ENCODE measurements at places on chromosomes 4 and X. TPM values are rescaled to one million over a fixed set of nuclear protein-coding genes. Genes with fewer than 3 reads are reported as not detected.

DNA sequence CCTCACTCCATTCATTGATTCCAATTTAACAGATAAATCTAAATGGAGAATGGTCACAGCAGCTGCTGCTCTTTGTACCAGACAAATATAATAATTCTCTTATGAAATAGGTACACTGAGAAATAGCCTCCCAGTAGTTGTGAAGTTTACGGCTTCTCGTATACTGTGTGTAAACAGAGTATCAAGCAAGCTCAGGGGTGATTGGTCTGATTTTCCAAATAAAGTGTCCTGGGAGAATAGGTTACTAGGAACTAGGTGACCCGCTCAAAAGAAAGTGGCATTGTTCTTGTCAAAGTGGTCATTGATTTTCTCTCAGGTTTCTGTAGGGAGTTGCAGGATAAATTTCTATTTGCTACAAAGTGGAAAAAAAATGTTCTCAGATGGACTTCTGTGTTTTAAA is 838.2 kb downstream of the RAPGEF2 start:
- no peak for DNase-seq

- no peak for DNase-seq
These were observed 902.1 kb upstream of the LCORL start for GRCh38 chr4:18923496-18924161.

GRCh38 chr4:148151806-148152205 is 290.4 kb downstream of the NR3C2 start:
- no peak for DNase-seq

DNA sequence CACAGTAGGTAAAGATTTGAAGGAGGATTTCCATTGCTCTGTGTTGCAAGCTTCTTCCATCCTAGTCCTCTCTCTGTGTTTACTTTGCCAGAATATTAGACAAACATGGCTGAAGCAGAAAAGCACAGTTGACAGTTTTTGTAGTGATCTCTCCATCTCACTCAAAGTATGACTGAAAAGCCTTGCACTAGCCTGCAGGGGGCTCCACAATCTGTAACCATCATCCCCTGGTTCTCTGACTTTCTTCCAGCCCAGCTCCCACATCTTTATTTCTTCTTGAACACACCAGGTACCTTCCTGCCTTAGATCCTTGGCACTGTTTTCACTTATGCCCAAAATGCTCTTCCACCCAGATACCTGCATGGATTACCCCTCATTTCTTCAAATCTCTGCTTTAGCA is 34.1 kb upstream of the HHIP start:
- DNase-seq, result no peak

The CITED1 gene
- polyA plus RNA-seq, result 0.56 TPM

GRCh38 chr4:159269116-159269515 is 166.2 kb downstream of the RAPGEF2 start:
- no peak for DNase-seq

DNA sequence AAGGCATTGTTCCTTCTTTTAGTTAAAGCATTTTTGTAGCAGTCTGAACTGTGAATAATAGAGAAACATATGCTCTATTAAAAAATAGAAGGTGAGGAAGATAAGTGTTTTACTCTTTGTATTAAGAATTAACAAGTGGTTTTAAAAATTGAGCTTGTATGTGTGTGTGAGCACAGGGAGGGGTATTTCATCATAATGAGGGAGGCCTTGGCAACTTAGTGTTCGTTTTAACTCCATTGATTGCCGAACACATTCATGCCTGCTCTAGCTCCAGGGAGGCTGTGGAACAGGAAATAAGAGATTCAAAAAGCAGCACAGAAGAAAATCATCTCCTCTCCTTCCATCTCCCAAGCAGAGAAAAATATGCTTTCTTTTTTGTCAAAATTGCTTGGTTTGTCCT is 14.8 kb downstream of the SHROOM3 start:
- no peak for DNase-seq

The PAGE5 gene
- not detected for polyA plus RNA-seq

GRCh38 chr4:100935090-100935489 is 412.2 kb downstream of the PPP3CA start:
- DNase-seq, result no peak

- DNase-seq, result no peak
These were observed 757.8 kb upstream of the HS3ST1 start for GRCh38 chr4:12186526-12186925.

The TMEM154 gene
- polyA plus RNA-seq, result 2.0 TPM

The CFI gene
- polyA plus RNA-seq, result 24.8 TPM

The HMX1 gene
- not detected for polyA plus RNA-seq

DNA sequence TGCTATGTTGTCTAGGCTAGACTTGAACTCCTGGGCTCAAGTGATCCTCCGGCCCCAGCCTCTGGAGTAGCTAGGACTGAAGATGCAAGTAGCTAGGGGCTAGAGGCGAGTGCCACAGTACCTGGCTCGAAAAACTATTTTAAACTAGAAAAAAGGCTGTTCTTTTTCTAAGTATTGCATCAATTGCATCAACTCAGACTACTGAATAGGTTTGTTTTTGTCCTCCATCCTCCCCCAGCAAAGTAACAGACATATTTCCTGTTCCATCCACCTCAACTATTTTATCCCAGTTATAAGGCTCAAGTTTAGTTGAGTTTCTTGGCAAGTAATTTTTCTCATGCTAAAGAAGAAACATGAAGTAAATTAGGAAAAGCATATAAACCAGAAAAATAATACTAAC is 4.1 kb downstream of the SH3RF1 start:
- DNase-seq, result no peak

DNA sequence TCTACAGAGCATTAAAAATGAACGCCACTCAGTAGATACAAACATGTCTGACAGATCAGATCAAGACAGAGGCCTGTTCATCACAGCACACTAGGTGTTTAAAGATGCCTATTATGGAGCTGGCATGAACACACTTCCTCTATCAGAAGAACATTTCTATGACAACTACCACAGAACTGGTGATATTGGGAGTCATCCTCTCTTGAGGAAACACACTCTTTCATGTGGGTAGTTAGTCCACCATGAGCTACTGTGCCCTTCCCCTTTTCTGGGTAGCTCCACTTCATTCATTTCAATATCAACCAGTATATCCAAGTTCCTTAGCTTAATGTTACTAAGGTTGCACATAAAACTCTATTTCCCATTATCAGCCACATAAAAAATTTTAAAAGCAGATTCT is 46.7 kb downstream of the MAOB start:
- no peak for DNase-seq

The CT45A3 gene
- polyA plus RNA-seq, result not detected

DNA sequence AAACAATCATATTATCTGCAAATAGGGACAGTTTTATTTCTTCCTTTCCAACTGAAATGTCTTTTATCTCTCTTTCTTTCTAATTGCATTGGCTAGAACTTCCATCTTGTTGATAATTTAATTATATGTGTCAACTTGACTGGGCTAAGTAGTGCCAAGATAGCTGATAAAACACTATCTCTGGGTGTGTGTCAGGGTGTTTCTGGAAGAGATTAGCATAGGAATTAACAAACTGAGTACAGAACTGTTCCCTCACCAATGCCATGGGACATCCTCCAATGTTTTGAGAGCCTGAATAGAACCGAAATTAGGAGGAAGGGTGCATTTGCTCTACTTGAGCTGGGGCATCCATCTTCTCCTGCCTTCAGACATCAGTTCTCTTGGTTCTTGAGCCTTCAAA is 1027.2 kb downstream of the FAT4 start:
- DNase-seq, result no peak

Measured in urinary bladder (tissue), 4 donors.